ENCODE measurements at places on chromosomes 12 and 14. TPM values are rescaled to one million over a fixed set of nuclear protein-coding genes. Genes with fewer than 3 reads are reported as not detected.

- no peak for DNase-seq
Observed at GRCh38 chr14:95981965-95982364, 57.2 kb upstream of the C14orf132 start.

The SLC38A4 gene
- total RNA-seq, result 12.0 TPM

DNA sequence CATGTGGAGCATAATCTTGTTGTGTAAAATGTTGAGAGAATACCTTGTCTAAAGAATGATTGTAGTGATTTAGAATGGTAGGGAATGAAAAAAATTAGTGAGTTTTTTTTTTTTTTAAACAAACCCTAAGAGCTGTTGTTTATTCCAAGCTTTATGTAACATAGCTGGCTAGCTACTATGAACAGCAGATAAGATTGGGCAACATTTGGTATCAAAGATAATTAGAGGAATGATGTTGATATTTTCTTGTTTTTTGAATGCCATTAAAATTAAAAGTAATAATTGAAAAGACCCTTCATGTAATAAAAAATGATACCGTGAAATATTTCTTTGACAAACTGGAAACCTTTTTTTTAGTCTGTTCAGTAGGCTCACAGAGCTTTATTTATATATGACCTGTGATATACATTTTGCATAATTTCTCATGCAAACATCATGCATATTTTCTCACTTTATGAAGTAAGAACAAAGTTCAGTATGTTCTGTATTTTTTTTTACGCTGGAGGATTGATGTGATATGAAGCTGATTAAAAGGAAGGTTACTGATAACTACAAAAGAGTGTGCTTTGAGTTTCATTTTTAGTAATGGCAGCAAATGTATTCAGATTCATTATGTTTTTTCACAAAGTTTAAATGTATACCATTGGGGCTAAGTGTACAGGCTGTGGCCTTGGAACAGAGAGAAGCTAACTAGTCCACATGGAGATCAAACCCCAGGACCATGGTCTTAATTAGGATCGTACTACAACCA lies 8.1 kb downstream of the CPSF6 start:
- no peak for DNase-seq

DNA sequence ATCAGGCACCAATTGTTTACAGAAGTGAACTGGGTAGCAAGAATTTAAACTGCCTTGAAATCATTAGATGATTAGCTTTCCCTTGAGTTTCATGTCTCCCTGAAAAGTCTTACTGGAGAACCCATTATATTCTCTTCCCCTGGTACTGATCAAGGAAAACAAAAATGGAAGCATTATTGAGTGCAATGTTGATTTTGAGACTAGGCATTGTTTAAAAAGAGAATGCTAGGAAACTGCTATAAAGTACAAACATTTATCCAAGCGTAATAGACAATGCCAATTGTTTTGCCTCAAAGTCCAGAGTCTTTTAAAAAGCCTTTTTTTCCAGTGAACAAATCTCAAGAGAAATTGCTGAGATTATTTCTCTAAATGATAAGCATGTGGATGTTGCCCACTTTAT lies 197.0 kb downstream of the CCER1 start:
- DNase-seq, result no peak
